Activated naive CD8-positive, alpha-beta T cell treated with anti-CD3 and anti-CD28 coated beads, Interleukin-2, amount 10 ng/mL, durations not matched to agents 7 days and 5 days (primary cell): ENCODE measurements at places on chromosomes 7 and 10. TPM values are rescaled to one million over a fixed set of nuclear protein-coding genes. Genes with fewer than 3 reads are reported as not detected.

PNLIPRP1 gene
- not detected for total RNA-seq

DNA sequence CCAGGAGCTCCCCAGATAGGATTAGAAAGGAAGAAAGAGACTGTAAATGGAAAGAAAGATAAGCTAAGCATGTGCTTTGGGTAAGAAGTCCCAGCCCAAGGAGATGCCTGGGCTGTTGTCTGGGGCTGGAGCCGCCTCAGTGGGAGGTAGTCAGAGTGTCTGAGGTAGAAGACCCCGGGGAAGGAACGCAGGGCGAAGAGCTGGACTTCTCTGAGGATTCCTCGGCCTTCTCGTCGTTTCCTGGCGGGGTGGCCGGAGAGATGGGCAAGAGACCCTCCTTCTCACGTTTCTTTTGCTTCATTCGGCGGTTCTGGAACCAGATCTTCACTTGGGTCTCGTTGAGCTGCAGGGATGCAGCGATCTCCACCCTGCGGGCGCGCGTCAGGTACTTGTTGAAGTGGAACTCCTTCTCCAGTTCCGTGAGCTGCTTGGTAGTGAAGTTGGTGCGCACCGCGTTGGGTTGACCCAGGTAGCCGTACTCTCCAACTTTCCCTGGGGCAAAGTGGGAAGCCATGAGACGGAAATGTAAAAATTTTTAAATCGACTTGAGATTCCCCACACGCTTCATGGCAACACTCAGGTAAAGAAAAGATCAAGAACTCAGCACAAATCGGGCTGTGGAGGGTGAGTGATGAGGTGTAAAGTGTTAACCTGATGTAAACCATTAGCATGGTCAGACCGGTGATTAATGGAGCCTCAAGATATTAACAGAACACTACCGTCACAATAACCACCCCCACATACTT is 1.3 kb downstream of the HOXA1 start:
- H3K27ac ChIP-seq, result no peak overlapping the region
- peaks cover 10% of the 10 kb centered on the region for H3K4me1 ChIP-seq
- no peak overlapping the region for H3K4me3 ChIP-seq
- DNase-seq, result no peak

DNA sequence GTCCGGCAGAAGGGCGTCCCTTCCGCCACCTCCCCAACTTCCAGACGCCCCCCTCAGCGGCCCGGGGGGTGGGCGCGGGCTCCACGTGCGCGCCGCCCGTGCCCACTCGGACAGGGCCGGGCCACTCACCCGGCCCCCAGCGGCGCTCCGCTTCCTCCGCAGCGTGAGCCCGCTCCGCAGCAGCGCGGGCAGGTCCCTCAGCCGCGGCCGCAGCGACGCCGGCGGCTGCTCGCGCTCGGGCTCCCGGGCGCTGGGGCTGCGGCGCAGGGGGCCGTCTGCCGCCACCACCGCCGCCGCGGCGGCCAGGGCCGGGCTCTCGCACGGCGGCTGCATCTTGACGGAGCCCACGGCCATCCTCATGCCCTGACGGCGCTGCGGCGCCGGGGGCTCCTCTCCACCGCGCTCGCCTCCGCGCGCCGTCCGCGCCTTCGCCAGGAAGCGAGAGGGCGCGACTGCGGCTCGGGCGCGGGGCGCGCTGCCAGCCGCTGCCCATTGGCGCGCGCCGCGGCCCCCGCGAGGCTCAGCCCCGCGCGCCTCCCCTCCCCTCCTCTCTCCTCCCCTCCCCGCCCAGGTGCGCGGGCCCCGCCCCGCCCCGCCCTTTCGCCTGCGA is at the start of gene RAPGEF5:
Gene RAPGEF5, minus strand, starts transcription at position 454 of the 610 bp plus-strand sequence. Its CDS starts 94 bp downstream, at position 360.
- H3K4me1 ChIP-seq, result peaks cover 3% of the 10 kb centered on the region
- DNase-seq, result peak; percentile 37
- no peaks in the 10 kb centered on the region for H3K36me3 ChIP-seq
- peak within 1 kb of the TSS; percentile 77 for H3K4me3 ChIP-seq
- H3K27ac ChIP-seq, result no peak within 1 kb of the TSS
- peaks cover 51% of the 10 kb centered on the region for H3K27me3 ChIP-seq

GRCh38 chr10:37976880-37977203 is 395 bp upstream of the ZNF25 start:
- H3K36me3 ChIP-seq, result peaks cover 15% of the 10 kb centered on the region
- peak overlapping the region; percentile 92 for H3K4me3 ChIP-seq
- peak overlapping the region; percentile 95 for H3K27ac ChIP-seq
- H3K27me3 ChIP-seq, result no peaks in the 10 kb centered on the region
- no peak for DNase-seq

GRCh38 chr10:28981007-28981406 is 303.7 kb downstream of the BAMBI start:
- H3K27ac ChIP-seq, result no peak overlapping the region
- H3K27me3 ChIP-seq, result no peaks in the 10 kb centered on the region
- peaks cover 5% of the 10 kb centered on the region for H3K4me1 ChIP-seq
- H3K36me3 ChIP-seq, result no peaks in the 10 kb centered on the region

SHH gene
- not detected for total RNA-seq

- DNase-seq, result no peak
- H3K27me3 ChIP-seq, result no peaks in the 10 kb centered on the region
- no peaks in the 10 kb centered on the region for H3K36me3 ChIP-seq
- no peaks in the 10 kb centered on the region for H3K4me1 ChIP-seq
- H3K27ac ChIP-seq, result no peak overlapping the region
- no peak overlapping the region for H3K4me3 ChIP-seq
Measured at GRCh38 chr7:85320699-85321476, 134.0 kb upstream of the SEMA3D start.

SGCE gene
- 1.9 TPM for total RNA-seq

DNA sequence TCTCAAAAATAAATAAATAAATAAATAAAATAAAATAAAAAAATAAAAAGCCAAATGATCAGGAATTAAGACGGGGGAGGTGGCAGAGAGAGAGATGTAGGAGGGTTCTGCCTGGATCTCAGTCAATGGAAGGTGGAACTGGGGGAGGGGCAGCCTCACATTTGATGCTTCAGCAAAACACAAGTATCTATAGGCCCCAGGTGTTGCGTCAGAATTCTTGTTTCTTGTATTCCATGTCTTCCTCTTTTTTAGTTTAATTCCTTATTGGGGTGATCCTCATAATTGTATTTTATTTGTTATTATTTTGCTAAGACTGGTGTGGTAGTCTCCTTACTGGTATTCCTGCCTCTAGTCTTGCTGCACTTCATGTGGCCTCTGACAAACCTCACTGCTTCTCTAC is 41.4 kb upstream of the SMARCD3 start:
- no peak overlapping the region for H3K27ac ChIP-seq
- no peak overlapping the region for H3K4me3 ChIP-seq
- DNase-seq, result no peak
- H3K36me3 ChIP-seq, result no peaks in the 10 kb centered on the region
- H3K4me1 ChIP-seq, result no peaks in the 10 kb centered on the region

DNA sequence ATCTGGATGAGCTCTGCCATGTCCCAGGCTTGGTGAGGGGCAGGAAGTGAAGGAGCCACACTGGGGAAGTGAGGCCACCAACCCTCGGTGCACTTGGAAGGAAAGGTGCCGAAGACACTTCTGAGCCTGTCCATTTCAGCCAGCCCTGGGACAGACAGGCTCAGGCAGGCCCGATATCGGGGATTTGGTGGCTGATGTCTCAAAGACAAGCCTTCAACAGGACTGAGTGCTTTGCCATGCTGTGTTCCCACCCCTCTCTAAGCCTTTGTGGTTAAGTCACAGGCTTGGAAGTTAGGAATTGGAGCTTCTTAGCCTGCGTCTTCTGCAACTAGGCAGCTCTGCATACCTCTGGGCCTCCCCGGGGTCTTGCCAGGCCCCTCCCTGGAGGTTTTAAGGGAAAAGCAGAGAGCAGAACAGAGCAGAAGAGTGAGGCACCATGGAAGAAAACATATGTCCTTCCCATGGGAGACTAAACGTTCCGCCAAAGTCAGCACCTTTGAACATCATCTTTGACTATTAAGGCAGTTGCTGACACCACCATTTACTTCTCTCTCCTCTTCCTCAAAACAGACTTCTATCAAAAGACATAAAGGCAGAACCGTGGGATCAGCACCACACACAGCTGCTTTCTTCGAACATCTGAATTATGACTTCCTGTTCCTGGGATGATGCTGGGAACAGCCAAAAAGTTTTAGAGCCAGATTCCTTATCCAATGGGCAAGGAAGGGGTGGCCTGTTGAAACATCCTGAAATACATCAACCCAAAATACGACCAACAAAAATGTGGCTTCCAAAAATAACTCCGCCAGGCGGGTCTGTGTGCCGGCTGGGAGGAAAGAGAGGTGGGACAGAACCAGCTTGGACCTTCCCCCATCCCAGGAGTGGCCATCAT is 71.8 kb downstream of the AFAP1L2 start:
- H3K4me1 ChIP-seq, result peaks cover 28% of the 10 kb centered on the region
- no peak overlapping the region for H3K27ac ChIP-seq
- H3K27me3 ChIP-seq, result no peaks in the 10 kb centered on the region
- no peak overlapping the region for H3K4me3 ChIP-seq
- no peak for DNase-seq

GRCh38 chr7:135618510-135618909 is 43.8 kb upstream of the STMP1 start:
- H3K4me1 ChIP-seq, result no peaks in the 10 kb centered on the region
- H3K27ac ChIP-seq, result no peak overlapping the region
- DNase-seq, result no peak
- H3K36me3 ChIP-seq, result peaks cover 22% of the 10 kb centered on the region

DNA sequence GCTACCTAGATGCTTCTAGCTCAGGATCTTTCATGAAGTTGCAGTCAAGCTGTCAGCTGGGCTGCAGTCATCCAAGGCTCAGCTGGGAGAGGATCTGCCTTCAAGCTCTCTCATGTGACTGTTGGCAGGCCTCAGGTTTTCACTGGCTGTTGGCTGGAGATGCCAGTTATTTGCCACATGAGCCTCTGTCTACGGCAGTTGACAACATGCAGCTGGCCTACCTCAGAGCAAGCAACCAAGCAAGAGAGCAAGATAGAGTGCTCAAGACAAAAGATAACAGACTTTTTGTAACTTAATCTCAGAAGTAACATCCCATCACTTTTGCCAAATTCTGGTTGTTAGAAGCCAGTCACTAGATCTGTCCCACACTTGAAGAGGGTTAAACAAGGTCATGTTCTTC is 125.8 kb downstream of the TPST1 start:
- no peaks in the 10 kb centered on the region for H3K4me1 ChIP-seq
- no peaks in the 10 kb centered on the region for H3K27me3 ChIP-seq
- H3K36me3 ChIP-seq, result no peaks in the 10 kb centered on the region
- H3K27ac ChIP-seq, result no peak overlapping the region

DNA sequence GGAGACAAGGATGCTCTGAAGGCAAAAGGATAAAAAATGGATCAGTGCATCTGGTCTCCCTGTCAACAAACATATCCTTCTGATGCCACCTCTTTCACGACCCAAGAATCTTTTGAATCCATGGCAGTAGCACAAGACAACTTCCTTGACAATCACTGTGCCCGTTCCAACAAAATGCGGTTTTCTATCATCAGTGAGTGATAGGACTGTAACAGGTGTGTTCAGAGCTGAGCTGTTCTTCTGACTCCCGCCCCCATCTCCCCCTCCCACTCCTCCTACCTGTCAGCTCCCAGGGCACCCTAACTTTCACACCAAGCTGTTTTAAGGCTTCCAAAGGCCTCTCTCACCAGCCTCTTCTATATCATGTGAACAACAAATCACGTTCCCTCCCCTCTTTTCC is 74.8 kb downstream of the PARD3 start:
- H3K27ac ChIP-seq, result no peak overlapping the region
- peaks cover 17% of the 10 kb centered on the region for H3K27me3 ChIP-seq
- H3K4me1 ChIP-seq, result peaks cover 2% of the 10 kb centered on the region
- no peaks in the 10 kb centered on the region for H3K36me3 ChIP-seq

CRPPA gene
- total RNA-seq, result 1.1 TPM

DNA sequence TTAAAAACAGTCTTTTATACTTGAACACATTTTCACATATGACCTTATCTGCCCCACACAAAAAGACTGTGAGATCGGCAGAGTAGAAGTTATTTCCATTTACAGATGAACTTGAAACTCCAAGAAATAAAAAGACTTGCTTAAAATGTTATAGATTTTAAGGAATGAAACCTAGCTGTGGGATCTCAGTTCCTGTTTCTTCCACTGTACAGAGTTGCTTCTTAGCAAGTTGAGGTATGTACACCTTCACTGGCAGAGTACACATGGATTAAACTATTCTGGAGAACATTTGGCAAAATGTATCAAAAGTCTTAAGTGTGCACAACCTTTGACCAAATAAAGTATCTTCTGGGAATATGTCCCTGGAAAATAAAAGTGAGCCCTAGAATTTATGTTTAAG is 48.3 kb downstream of the A1CF start:
- no peaks in the 10 kb centered on the region for H3K4me1 ChIP-seq
- H3K4me3 ChIP-seq, result no peak overlapping the region
- H3K27ac ChIP-seq, result no peak overlapping the region
- H3K27me3 ChIP-seq, result peaks cover 12% of the 10 kb centered on the region

- no peak overlapping the region for H3K4me3 ChIP-seq
- no peaks in the 10 kb centered on the region for H3K27me3 ChIP-seq
- no peak for DNase-seq
- no peak overlapping the region for H3K27ac ChIP-seq
- peaks cover 2% of the 10 kb centered on the region for H3K4me1 ChIP-seq
Measured at GRCh38 chr10:7908541-7909210, 90.4 kb downstream of the TAF3 start.

ARHGAP22 gene
- 0.30 TPM for total RNA-seq

GRCh38 chr10:110387983-110388686 is 83.4 kb upstream of the SMNDC1 start:
- DNase-seq, result peak; percentile 39
- H3K4me3 ChIP-seq, result peak overlapping the region; percentile 51
- H3K4me1 ChIP-seq, result peaks cover 22% of the 10 kb centered on the region
- peaks cover 2% of the 10 kb centered on the region for H3K27me3 ChIP-seq
- H3K36me3 ChIP-seq, result no peaks in the 10 kb centered on the region
- H3K27ac ChIP-seq, result peak overlapping the region; percentile 18

- H3K4me1 ChIP-seq, result peaks cover 2% of the 10 kb centered on the region
- no peak overlapping the region for H3K27ac ChIP-seq
- H3K27me3 ChIP-seq, result no peaks in the 10 kb centered on the region
Measured at GRCh38 chr7:2637505-2638223, 5.9 kb downstream of the TTYH3 start.

DNA sequence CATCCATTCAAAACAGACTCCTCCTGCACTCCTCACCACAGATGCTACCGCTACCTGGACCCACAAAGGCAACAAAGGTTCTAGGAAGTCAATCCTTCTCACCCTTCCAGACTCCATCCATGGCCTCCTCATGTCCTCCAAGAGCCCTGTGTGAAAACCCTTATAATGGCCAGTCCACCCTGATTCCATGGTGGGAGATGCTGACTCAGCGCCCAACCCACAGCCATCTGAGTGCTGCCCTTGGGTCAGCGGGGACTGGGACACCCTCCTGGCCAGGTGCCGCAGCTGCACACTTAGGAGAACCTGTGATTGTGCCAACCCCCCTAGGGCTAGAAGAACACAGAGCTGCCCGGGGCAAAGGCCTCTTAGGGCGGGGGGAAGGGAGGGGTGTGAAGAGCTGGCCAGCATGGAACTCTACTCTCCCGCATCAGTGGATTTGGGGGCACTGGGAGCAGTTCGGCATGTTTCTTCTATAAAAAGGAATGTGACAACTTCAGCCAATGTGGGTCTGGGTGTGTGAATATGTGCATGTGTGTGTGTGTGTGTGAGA is 25.4 kb downstream of the TMEM273 start:
- no peak overlapping the region for H3K27ac ChIP-seq
- H3K4me1 ChIP-seq, result peaks cover 19% of the 10 kb centered on the region
- peaks cover 22% of the 10 kb centered on the region for H3K27me3 ChIP-seq
- peaks cover under 1% of the 10 kb centered on the region for H3K36me3 ChIP-seq
- no peak overlapping the region for H3K4me3 ChIP-seq
- DNase-seq, result no peak
